ENCODE measurements at places on chromosomes 12 and 14. TPM values are rescaled to one million over a fixed set of nuclear protein-coding genes. Genes with fewer than 3 reads are reported as not detected.

ASCL1 gene
- not detected for total RNA-seq

KRT75 gene
- total RNA-seq, result not detected

TAS2R8 gene
- not detected for total RNA-seq

ADCY4 gene
- 3.8 TPM for total RNA-seq

TRIM9 gene
- total RNA-seq, result 2.8 TPM

FGF23 gene
- not detected for total RNA-seq

COCH gene
- total RNA-seq, result 0.81 TPM

INSM2 gene
- not detected for total RNA-seq

BDKRB2 gene
- total RNA-seq, result not detected

DNA sequence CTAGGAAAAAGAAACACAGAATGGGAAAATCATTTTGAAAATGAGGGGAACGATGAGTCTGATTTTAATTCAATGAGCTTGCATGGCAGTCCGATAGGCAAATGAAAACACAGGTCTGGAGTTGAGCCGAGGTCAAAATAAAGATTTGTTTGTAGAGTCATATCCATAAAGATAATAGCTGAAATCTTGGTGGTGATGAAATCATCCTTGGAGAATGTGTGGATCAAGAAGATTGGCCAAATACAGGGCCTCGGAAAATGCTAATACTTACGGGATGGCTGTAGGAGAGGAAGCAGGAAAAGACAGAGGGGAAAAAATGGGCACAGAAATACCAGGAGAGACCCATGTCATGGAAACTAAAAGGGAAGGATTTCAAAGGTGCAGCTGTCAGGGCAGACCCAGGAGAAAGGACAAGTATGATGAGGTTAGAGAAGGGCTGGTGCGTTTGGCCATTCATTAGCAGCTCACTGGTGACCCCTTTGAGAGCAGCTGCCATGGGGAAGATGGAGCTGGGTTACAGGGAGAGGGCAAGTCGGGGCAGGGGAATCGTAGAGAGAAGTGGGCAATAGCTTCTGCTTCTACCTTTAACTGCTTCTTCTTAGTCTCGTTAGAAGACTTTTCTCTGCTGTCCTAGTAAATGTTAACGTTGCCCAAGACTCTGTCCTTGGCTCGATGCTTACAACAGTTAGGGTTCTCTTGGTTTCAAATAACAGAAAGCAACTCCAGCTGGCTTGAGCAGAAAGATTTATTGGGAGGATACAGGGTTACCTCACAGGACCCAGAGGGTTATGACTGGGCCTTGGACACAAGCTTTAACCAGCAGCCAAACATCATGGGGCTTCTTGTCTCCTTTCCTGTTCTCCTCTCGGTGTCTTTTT is 161.8 kb downstream of the EFCAB11 start:
- DNase-seq, result no peak

GRCh38 chr14:57378661-57379060 is 11.7 kb upstream of the NAA30 start:
- DNase-seq, result no peak

GRCh38 chr12:64450711-64451486 is 1.0 kb upstream of the TBK1 start:
- no peak for DNase-seq

DNA sequence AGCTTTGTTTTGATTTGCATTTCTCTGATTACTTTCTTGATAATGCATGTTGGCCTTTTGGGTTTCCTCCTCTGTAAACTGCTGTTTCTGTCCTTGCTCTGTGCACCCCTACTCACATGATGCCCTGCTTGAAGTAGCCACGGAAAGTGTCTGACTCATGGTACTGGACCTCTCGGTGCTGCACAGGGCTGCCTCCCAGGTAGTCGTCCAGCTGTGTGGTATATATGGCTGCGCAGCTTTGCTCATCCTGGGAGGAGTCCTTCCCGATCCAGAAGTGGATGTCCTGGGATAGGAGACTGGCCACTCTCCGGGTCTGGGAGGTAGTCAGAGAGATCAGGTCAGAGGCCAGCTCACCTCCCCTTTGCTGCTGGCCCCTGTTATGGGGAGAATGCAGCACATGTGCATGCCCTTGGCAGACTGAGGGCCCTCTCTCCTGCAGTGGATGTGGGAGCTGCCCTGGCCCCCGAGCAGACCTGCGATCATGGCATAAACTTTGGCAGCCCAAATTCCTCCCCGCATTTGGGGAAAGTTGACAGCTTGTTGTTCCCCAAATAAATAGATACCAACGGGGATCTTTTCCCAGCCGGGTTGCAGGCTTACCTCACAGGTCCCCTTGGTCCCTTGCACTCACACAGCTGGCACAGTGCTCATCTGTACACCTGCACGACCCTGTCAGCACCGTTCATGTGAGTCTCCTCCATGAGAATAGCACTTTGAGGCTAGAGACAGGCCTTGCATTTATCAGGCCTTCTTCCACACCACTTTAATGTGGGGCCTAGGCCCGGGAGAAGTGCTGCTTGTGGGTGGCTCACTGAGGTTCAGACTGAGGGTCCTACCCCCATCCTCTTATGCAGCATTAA is 5.2 kb downstream of the AVIL start:
- DNase-seq, result no peak

GRCh38 chr12:64696080-64696741 is 63.0 kb downstream of the GNS start:
- no peak for DNase-seq

GRCh38 chr12:98439981-98440581 is 75.3 kb upstream of the TMPO start:
- DNase-seq, result no peak

- no peak for DNase-seq
These were observed at the start of gene ACVRL1 for GRCh38 chr12:51907083-51907855. ACVRL1 (plus strand) TSS chr12:51907504; CDS start chr12:51912475, 4,971 bp downstream.

DNA sequence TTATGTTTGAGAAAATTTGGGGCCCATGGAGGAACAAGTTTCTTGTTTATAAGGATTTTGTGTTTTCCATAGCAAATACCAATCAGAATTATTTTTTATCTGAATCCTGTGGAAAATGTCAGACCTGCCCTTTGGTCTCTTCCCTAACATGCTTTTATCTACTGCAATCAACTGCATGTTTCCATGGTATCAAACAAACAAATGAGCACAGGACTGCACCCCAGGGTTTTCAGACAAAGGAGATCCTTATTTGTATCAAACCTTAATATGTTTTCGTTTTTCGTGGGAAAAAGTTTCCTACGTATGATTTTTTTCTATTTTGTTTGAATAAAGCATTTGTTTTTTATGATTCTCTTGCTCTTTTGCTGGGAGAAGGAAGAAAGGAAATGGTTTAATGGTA is 91.1 kb downstream of the GPR135 start:
- no peak for DNase-seq

DNA sequence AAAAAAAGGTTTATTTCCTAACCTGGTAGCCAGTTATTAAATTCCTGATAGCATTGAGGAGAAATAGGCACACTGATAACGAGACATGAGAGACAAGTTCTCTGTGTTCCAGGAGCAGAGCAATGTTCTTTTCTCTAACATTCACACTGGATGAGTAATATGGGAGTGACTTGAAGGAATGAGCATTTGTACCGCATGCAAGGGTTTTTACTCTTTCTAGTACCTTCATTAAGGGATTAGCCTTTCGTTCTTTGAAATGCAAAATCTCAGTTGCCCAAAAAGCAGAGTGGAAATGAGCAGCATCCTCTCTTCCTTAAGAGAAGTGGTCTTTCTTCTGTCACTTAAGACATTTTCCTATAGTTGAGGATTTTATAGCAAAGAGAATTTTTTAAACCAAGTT is 54.7 kb downstream of the FGD4 start:
- DNase-seq, result no peak

GRCh38 chr12:48861111-48861510 is 4.6 kb downstream of the RND1 start:
- DNase-seq, result no peak

GRCh38 chr12:115135800-115136211 is 451.8 kb upstream of the TBX3 start:
- DNase-seq, result no peak

DNA sequence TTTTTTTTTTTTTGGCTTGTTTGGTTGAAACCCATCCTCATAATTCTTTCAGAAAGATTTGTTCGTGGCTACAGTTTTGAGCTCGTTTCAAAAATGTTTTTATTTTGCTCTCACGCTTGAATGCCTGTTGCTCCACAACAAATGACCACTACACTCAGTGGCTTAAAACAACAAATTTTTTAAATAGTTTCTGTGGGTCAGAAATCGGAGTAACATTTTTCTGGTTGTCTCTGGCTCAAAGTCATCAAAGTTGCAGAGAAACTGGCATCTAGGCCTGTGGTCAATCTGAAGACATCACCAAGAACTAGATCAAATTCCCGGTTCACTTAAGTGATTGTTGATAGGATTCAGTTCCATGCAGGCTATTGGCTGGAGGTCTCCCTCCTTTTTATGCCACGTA is 560.0 kb downstream of the SNAPC1 start:
- no peak for DNase-seq

DNA sequence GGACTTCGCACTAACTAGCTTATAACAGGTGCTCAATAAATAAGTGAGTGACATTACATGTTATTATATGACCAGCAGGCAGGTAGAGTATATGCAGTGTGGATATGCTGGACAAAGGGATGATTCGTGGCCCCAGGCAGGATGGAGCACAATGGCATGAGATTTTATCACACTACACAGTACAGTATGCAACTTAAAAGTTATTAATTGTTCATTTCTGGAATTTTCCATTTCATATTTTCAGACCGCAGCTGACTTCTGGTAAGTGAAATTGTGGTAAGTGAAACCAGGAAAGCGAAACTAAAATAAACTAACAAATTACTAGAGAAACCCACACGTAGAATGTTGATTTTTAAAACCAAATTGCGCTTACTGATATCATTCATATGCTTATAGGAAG is 3.3 kb downstream of the PARP11 start:
- DNase-seq, result no peak

- no peak for DNase-seq
These were observed 367.9 kb downstream of the PAWR start for GRCh38 chr12:79322905-79323304.

- no peak for DNase-seq
These were observed 8.9 kb upstream of the RBM25 start for GRCh38 chr14:73049428-73049827.

- DNase-seq, result no peak
These were observed 2.2 kb downstream of the TMEM106C start for GRCh38 chr12:47965581-47965980.

DNA sequence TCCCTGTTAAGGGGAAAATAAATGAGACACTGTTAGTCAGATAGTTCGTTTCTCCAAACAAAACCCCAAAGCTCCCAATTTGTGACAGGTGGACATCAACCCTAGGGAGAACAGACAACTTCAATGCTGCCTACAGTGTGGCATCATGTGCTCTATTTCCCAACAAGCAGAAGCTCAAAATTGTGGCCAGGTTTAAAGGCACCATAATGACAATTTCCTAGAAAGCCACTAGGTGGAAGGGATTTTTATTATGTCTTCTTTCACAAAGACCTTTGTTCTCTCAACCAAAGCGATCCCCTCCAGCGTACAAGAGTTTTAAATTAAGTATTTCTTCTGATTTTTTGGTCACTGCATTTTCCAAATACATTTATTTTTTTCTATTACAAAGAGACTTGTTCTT is 88.0 kb upstream of the MBIP start:
- no peak for DNase-seq

DNA sequence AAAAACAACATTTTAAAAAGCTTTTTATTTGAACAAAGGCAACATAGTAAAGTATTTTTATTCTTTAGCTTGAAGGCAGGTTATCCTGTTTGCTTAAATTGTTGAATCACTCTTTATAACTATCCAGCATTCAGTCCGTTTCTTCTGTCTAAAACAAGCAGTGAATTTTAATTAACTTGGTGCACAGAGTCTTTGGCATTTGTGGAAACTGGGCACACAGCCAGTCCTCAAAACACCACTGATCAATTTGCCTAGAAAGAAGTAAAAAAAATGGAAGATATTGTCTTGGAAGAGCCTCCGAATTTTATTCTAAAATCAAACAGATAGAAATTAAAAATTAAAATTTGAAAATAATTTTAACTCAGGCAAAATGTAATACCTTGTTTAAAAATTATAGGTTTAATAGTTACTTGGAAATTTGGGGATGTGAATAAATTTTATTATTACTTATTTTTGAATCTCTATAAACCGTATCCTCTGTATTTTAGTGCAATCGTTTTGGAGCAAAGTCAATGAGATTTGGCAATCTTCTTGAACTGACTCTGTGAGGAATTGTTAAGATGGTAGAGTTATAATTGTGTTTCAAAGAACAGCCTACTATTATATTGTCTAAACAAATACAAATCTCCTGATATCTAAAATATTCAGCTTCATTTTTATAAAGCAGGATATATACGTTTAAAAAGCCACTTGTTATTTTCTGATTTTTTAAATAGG is 927.0 kb downstream of the SLC16A7 start:
- no peak for DNase-seq

DNA sequence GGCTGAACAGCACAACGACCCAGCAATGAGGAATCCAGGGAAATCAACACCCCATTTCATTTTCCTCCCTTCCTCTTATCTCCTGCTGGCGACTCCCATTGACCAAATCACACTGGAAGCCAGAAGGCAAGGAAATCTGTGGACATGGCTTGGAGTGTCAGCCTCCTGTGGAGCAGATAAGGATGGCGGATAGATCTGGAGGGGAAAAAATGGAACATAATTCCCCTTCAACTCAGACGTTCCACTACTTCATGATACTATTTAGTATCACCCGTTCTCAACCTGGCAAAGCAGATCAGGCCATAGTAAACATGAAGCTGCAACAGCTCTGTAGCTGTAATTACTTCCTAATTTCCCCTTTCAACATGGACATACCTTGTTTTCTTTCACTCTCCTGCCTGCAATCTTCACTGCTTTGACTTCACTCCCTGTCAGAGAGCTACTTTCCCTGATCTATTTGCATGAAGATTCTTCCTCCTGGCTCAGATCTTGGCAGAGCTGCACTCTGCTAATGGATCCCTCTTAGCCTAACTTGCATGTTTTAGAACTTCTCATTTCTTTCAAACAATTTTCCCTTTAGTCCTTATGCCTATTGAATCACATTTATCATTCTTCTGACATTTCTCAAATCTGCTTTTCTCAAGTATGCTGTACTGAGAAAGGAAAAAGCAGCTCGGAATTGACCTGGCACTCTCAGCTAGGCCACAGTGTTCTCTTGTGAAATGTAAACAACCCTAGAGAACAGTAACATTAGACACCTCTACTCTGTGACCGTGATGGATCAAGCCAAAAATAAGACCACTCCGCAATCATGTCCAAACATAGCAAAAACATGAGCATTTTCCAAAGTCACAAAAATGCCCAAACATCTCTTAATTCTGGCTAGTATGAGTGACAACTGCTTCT is 135.1 kb downstream of the ETNK1 start:
- DNase-seq, result no peak

- DNase-seq, result no peak
These were observed 907.2 kb downstream of the VRK1 start for GRCh38 chr14:97704316-97704885.

- DNase-seq, result no peak
These were observed 19.3 kb downstream of the CPM start for GRCh38 chr12:68913682-68914081.

GRCh38 chr14:34072921-34073320 is 122.0 kb upstream of the EGLN3 start:
- DNase-seq, result no peak

Data from naive thymus-derived CD8-positive, alpha-beta T cell (primary cell).